ENCODE measurements at places on chromosomes 3 and 15.

DNA sequence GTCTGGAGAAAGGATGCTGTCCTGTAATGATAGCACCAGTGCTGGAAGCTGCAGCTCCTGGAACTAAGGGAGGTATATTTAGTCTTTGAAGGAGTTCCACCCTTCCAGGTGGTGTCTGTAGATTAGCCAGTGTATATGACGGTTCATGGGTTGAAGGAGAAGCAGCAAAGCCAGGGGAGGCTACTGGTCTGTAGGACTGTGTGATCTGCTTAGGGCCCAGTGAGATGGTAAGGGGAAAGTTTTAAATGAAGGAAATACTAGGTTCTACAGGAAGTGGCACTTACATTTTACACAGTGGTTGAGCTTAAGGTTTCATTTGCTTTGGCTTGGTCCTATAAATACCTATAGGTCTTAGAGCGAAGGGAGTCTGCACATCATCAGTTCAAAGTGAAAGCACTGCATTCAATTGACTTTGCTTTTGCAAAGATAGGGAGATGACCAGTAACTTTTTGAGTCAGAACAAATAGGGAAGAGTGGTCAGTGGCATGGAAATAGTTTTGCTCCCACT lies 5.6 kb downstream of the SLC25A38 start:
- no peak for DNase-seq

- DNase-seq: no peak
Measured at GRCh38 chr3:27147215-27147614, 222.0 kb downstream of the NEK10 start.

- DNase-seq: peak; percentile 22
Measured at GRCh38 chr3:27590437-27591298, 106.5 kb upstream of the SLC4A7 start.

DNA sequence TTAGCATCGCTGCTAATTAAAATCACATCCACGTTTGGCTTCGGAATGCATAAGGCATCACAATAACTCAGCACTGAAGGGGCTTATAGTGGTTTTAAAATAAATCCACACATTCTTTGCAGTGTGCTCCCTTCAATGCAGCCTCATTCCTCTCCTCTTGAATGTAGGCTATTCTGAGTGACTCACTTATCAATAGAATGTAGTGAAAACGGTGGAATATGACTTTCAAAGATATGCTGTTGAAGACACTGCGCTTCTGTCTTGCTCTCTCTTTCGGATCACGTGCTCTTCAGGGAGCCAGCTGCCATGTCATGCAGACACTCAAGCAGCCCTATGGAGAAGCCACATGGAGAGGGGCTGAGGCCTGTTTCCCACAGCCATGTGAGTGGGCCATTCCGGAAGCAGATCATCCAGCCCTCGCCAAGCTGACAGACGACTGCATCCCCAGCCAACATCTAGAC lies 87.4 kb downstream of the CRYGS start:
- no peak for DNase-seq

DNA sequence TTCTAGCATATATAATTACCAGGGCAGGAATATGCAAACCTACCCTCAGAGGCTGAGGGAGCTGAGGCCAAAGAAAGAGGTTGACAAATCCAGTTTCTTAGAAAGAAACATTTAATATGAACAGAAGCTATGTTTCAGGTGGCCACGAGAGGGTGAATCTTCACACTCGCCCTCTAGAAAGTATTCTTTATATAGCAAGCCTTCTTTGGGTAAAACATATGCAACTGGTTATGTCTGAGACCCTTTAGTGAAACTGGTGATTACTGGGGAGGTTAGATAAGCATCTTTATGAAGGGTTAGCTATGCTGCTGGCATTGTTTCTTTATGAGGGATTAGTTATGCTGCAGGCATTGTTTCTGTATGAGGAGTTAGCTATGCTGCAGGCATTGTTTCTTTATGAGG lies 50.7 kb upstream of the GOLGA6L2 start:
- no peak for DNase-seq

DNA sequence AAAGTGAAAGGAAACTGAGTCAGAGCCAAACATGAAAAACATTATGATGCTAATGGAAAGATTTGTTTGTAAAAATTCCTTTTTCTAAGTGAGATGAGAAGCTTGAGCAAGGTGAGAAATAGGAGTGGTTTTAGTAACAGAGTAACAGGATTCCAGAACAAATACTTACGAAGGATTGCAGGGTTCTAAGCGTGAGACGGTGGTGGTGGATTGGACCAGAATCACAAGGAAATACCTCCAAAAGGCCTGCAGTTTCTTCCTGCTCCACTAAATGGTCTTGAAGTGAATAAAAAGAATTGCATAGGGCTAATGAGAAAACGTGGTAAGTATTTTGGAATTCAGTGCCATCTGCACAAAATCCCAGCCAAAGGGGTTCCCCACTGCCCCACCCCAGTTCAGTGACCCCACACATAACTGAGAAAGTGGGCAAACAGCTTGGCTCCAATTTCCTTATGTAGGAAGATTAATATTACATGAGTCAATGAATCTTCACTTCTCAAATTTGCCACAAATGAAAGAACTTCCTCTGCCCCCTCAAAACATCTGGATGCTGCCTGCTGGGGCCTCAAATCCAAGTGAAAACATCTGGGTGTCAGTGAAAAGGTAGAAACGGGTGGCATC lies 283.8 kb upstream of the NR2F2 start:
- no peak for DNase-seq

GRCh38 chr3:7504886-7505775 lies 644.2 kb downstream of the GRM7 start:
- DNase-seq: no peak

DNA sequence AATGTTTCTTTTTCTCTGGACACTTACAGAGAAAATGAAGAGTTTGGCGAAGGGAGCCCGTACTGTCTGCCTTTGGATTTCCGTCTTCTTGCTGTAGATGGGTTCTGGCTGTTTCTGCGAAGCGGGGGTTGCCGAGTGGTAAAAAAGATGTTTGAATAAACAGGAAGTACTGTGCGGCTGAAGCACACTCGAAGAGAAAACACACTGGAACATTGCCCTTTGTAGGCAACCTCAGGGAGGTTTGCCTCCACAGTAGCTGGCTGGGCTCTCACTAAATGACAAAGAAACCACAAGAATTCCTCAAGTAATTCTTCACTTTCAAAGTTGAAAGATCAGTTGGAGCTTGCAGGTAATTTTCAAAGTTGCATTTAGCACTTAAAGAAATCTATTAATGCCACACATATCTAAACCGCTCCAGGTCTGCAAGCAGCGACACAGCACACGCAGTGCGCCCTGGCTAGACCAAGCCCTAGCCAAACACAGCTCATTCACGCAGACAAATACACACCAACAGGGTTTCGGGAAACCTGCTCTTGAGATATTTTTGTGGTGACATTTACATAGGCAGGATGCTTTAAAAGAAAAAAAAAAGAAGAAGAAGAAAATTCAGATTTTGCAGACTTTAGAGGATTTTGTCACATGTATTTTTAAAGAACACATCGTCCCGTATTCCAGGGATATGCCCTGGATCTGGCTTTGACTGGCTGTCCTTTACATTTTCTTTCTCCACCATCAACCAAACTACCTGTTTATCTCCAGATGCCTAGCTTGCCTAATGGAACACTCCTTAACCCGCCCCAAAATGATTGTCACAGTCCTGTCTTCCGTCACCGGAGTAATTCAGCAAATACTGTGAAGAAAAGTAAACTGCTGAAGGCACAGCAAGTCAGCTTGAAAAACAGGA lies 452.8 kb downstream of the FOXP1 start:
- DNase-seq: peak; percentile 82

- no peak for DNase-seq
Measured at GRCh38 chr3:65343736-65344135, 655.9 kb upstream of the ADAMTS9 start.

DNA sequence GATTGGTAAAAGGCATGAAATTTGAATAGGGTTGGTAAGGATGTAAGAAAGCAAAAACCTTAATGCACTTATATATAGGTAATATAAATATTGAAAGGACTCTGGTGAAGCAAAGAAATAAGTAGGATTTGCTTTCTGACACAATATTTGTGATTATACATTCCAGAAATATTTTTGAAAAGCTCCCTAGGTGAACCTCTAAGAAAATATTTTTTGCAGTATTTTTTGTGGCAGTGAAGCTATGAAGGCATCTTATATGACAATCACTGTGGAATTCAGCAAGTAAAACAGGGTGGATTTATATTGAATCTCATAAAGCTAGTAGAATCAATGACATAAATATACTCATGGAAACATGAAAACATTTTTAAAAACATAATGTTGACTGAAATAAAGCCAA lies 119.6 kb upstream of the EPHA3 start:
- DNase-seq: no peak

DNA sequence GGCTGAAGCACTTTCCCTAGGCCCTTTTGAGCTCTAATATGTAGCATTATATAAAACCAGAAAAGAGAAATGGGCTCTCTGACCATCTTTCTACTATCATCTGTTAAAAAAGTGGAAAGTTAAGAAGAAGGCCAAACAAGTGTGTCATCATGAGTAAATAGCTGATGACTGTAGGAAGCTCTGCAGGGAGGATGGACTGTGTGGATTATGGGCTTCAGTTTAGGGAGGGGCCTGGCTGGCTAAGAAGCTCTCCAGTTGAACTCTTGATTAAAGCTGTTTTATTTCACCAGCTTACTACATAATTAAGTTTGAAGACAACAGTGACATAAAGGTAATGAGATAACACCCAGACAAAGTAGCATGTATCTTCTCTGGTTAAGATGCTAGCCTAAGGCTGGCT lies 30.6 kb downstream of the INTS14 start:
- DNase-seq: no peak

DNA sequence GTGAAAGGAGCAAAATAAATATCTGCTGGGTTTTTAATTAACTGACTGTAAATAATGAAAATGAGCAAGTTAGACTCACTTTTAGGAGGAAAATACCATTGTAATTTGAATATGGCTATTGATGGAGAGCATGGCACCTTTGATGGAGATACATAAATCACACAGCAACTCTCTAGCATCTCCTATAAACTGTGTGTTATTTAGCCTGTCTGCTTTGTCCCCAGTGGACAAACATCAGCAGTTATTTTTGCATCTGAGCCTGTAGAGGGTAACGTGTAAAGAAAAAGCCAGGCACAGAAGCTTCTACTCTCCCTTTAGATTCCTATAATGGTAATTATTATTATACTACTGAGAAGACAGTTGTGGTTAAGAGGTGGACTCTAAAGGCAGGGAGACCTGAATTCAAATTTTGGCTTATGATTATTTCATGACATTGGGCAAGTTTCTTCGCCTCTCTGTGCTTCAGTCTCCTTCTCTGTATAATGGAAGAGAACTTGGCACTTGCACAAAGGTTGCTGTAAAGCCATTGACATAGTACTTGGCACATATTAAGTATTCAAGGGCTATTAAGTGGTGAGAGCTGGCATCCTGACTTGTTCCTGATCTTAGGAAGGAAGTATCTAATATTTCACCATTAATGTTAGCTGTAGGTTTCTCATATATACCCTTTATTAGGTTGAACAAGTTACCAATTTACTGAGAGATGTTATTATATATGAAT lies 289.5 kb upstream of the TRIM42 start:
- DNase-seq: no peak

GRCh38 chr3:177552051-177552450 lies 354.8 kb upstream of the TBL1XR1 start:
- DNase-seq: no peak

DNA sequence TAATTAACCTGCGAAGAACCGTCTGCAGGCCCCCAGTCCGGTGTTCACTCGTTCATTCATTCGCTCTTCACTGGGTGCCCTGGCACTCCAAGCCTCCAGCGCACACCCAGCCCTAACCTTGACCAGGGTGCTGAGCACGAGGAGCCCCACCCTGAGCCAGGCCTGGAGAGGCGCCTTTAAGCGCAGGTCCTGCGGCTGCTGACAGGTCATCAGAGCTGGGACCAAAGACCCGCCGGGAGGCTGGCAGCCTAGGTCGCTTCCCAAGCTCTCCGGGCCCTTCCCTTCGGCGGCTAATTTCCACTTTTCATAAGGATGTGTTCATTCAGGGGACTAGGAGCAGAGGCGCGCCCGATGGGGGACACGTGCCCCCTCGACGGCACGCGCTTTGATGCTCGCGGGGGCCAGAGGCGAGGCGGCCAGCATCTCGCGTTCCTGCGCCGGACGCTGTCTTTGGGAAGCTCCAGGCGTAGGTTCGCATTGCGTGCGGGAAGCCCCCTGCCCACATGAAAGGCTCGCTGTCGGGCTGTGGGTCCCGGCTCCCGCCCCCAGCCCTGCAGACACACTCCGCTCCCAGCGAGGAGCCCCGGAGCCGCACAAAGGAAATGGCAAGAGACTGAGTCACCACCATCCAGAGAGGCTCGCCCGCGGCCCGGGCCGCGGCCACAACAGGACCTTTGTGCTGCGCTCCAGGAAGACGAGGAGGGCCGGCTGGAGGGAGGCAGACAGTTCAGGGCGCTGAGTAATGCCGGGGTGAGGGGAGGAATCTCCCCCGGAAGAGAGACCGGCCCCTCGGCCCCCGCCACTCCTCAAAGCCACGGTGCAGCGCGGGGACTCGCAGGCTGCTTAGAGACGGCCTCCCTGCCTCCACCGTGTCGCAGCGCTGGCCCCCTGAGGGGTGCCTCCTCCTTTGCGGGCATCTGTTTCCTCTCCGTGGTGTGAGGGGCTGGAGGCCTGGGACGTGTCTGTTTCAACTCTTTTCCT lies 266.4 kb upstream of the HES1 start:
- DNase-seq: peak; percentile 57

DNA sequence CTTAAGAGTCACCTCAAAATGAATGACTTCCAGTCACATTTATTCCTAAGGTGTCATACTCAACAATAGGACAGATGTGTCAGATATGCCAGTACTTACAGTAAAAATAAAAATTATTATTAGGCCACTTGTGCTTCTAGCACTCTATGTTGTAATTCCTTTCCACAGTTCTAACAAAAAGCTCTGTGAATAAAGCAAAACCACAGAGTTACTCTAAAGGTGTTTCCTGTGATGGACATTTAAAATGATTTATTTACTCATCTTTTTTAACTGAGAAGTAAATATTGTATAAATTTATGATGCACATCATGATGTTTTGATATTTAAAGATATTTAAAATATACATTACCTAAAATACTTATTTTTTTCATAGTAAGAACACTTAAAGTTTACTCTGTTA lies 13.9 kb upstream of the GOLGA8B start:
- no peak for DNase-seq

- no peak for DNase-seq
Measured at GRCh38 chr15:35062738-35063099, 22.4 kb downstream of the NANOGP8 start.

DNA sequence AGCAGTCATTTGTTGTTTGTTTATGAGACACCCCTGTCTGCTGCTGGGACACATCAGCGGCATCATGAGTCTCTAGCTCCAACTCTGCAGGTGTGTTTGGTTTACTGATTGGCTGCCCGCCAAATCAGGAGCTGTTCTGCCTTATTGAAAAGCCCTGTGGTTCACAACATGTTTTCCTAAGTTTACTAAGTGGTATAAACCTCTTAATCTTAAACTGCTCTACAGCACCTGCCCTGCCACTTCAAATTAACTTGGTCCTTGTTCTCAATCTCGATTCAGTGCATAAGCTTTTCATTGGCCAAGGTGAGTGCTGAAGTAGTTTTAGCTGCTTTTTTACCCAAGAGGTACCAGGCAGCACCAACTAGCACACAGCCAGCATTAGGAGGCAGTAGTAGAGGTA lies 77.8 kb upstream of the WDR72 start:
- peak; percentile 5 for DNase-seq

- no peak for DNase-seq
Measured at GRCh38 chr3:189334064-189334920, 162.5 kb downstream of the TPRG1 start.

- no peak for DNase-seq
Measured at GRCh38 chr15:23064156-23064555, 24.8 kb upstream of the TUBGCP5 start.

Measured in activated CD4-positive, alpha-beta T cell treated with anti-CD3 and anti-CD28 coated beads for 36 hours (primary cell).